Fibroblast of skin of back (primary cell): ENCODE measurements at places on chromosomes 5 and 9.

DNA sequence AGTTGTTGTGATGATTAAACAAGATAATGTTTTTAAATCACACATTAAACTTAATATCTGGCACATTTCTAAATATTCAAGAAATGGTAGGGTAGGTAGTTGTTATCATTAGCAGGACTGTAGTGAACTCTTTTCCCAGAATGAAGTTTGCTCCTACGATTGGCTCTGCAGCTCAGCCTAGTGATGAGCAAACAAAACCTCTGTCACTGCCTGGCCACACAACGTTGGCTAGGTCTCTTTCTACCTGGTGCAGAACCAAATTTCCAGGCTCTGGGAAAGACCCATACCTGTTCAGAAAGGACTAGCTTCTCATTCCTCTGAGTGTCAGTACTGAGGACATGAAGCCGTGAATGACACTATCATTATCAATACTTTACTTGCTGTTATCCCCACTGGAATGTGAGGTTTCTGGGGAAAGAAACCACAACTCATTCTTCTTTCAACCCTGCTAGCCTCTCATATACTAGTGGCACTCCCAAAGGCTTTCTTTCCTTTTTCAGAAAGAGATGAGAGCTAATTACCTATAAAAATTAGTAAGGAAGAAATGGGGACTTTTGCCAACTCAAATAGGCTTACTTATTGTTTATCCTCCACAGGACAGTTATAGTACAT, 219.3 kb upstream of the TRIM32 start:
- DNase-seq: no peak

DNA sequence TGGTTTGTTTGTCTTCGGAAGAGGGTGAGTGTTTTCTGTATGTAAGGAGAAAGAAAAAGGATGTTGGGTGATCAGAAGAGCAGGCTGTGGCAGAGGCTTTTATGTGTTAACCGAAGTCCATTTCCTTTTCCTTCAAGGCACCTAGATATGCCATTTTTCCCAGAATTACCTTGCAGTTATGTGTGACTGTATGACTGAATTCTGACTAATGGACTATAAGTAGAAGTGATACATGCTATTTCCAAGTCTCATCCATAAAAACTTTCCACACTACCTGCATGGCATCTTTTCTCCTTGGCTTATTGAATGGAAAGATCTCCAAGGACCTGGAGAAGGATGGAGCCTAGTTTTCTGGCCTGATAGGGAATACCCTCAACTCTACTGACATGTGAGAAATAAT, 10.6 kb upstream of the NDUFS4 start:
- no peak for DNase-seq

DNA sequence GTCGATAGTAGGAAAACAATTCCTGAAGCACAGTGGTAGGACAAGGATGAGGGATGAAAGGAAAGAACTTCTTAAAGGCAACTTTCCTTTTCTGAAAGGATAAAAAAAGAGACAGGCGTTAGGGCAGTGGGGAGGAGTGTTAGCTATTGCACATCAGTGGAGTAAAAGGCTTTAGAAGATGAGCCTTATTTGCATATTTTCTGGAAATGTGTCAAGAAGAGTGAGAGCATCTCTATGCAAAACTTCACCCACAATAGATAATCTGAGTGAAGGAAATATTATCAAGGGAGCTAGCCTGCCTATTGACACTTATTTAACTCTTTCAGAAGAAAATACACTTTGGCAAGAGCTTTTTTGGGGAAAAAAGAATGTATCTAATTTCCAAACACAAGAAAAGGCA, 151.6 kb downstream of the MACIR start:
- no peak for DNase-seq

DNA sequence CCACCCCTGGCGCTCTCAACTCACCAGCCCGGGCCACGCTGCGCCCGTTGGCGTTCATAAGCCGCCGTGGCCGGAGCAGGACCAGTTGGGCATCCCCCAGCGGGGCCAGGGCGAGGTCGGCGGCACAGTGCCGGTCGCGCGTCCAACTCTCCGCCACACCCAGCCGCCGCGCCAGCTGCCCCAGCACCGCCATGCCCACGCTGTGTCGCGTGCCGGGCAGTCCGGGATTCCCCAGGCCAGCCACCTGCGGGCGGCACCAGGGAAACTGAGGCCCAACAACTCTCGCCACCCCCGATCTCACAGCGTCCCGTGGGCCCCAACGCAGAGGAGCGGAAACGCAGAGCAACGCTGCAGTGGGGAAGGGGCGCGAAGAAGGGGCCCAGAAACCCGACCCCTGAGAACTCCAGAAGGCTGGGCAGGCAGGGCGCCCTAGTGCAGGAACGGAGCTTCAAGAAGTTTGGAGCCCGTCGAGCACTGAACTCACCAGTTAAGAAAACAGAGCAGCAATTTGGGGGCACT, 453 bp downstream of the PTRH1 start:
- DNase-seq: no peak

DNA sequence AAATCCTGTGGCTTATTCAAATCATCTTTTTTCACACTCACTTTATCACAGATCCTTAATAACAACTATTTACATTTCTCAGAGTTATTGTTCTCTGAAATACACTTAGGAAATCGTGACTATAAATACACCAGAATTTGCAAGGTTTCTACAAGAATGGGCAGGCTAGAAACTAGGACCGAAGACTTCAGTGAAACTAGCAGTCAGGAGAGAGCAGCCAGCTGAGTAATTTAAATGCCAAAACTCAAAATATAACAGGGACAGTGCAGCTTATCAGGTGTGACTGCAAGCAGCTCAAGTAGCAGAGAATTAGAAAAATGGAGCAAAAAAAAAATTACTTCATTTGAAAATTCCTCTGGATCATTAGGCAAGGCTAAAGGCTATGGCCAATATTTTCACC, 719.3 kb upstream of the ZNF608 start:
- DNase-seq: no peak

- DNase-seq: peak; percentile 86
These were observed 61.3 kb downstream of the GLIS3 start for GRCh38 chr9:4238522-4238921.

DNA sequence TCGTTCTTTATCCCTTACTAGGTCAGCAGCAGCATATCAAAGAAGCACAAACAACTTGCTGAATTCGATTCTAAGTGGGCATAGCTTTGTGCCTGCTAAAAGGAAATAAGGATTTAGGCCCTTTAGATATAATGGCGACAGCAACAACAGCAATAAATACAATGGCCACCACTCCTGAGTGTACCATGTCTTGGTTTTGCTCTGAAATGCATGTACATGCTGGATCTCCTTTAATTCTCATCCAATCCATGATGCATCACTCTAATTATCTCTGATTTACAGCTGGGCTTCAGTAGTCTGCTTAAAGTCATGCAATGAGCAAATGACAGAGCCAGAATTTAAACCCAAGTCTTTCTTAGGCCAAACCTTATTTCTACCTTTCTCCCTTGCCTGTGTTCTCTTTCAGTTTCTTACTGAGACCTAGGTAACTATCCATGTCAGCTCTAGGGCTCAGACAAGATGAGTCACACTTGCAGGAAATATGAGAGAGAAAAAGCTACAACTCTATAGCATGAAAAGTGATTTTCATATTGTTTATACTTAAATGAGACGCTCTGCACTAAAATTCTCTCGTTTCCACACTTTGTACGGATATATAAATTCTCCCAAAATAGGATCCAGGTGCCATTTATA, 111.8 kb downstream of the HMHB1 start:
- DNase-seq: peak; percentile 71

DNA sequence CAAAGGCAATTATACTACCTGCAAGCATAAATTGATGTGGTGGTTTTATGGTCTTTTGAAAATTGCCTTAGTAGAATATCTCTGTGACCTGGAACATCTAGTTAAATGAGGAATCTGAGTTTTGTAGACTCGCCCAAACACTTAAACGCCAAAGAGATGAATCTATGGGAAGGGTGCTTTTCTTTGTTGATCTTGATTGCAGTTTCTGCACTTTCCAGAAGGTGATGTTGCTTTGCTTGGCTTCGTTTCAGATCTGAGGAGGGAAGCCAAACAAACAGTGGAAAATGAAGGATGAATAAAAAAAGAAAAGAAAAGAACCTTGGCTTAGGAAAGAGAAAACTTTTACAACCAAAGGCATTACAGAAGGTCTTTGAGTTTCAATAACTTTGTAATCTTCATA, 1021.2 kb downstream of the NR2F1-AS1 start:
- DNase-seq: peak; percentile 83

- no peak for DNase-seq
These were observed 145.1 kb upstream of the PHYKPL start for GRCh38 chr5:178377583-178378270.

- peak; percentile 7 for DNase-seq
These were observed 581.8 kb upstream of the C9orf72 start for GRCh38 chr9:28155067-28155466.

- no peak for DNase-seq
These were observed 65.9 kb downstream of the CRB2 start for GRCh38 chr9:123421801-123422455.
